Activated CD8-positive, alpha-beta memory T cell treated with anti-CD3 and anti-CD28 coated beads for 1 hour (primary cell): ENCODE measurements at places on chromosomes 5 and 9.

- DNase-seq, result no peak
Observed at GRCh38 chr5:120108586-120109248, 355.4 kb upstream of the PRR16 start.

DNA sequence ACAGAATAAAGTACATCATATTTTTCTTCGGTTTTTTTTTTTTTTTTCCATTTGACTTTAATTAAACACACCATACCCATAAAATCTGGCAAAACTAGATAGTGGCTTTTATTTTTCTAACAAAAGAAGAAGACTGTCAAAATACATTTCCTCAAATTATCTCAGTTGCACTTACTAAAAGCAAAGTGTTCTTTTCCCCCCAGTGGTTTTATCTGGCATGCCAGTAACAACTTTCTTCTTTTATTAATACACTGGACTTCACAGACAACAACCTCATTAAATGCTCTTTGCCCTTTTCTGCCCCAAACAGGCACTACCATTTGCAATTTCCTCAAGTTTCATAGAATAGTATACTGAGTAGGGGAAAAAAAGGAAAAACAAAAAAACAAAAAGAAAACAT lies 1792.3 kb downstream of the EFNA5 start:
- no peak for DNase-seq

DNA sequence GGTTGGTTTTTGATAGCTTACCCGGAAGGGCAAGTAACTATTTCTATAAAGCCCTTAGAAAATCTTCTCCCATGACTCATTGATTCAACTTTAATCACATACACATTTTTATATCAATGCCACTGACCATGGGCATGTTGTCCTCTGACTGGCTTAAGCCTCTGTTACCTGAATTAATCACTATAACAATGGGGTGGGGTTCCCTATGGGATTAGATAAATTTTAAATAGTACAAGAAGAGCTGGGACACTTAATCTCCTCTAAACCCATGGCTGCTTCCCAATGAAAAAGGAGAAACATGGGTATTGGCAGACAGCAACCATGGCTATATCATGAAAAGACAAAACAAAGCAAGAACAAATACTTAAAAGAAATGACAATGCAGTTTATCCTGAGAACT lies 636.2 kb downstream of the BRINP1 start:
- no peak for DNase-seq

DNA sequence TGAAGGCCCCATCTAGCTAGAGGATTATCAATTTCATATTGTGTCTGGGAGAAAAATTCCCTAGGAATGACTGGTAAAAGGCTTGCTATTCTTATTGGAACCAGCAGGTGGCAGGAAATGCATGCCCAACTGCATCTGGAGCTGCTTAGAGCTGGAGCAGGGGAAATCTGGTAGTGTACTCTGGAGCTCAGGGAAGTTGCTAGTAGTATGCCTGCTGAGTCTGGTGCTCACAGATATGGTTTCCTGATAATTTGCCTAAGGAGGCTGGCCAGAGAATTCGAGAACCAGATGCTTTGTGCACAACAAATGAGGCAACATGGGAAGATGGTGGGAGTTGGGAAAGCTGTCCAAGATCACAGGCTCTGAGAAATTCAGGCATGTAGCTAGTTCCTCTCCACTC lies 53.7 kb downstream of the G3BP1 start:
- no peak for DNase-seq

- DNase-seq, result no peak
Observed at GRCh38 chr5:136276946-136277345, 84.0 kb upstream of the SMIM32 start.

DNA sequence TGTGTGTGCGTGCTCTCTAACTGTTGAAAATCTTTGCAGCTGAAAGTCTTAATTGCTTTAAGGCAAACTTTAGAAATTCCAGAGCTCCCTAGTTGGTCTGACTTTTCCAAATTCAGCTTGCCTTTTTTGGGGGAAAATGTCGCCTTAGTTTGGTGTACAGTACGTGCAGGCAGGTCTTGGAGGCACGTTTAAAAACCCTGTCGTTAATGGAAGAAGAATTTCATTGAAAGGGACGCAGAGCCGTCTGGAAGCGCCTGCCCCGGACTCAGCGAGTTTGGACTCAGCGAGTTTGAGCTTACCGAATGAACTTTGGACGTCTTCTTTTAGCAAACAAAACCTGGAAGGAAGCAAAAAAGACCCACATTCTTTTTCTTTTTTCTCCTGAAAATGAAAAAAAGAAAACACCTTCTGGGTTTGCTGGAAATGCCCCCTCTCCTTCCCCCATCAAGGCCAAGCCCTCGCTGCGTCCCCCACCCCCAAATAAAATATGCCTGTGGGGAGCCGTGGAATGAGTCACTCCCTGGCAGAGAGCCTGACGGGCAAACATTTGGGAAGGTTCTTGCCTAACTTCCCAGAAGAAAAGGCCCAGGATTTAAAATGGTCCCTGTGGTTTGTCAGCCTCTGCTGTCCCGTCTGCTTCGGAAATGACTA lies 1.5 kb downstream of the NEK6 start:
- DNase-seq, result no peak

DNA sequence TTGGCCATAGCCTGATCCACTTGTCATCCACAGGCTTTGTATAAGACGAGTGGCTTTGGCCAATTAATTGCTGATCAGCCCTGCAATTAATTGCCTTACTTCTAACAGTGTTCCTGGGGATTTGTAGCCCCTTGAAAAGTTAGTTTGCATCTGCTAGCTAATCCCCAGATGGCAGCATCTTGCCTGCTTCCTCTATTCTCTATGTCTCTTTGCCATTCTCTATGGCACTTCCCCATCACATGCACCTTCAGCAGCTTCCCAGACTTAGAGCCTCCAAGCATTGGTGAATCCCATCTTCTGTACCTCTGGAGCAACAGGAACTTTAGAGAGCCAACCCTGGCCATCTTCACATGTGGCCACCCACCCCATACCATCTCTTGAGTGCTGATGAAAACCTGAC lies 197.0 kb upstream of the DMAC1 start:
- no peak for DNase-seq

- DNase-seq, result no peak
Observed at GRCh38 chr9:112049811-112050516, 125.1 kb downstream of the SUSD1 start.

GRCh38 chr5:180259260-180259611 lies 32.6 kb downstream of the MAPK9 start:
- no peak for DNase-seq

DNA sequence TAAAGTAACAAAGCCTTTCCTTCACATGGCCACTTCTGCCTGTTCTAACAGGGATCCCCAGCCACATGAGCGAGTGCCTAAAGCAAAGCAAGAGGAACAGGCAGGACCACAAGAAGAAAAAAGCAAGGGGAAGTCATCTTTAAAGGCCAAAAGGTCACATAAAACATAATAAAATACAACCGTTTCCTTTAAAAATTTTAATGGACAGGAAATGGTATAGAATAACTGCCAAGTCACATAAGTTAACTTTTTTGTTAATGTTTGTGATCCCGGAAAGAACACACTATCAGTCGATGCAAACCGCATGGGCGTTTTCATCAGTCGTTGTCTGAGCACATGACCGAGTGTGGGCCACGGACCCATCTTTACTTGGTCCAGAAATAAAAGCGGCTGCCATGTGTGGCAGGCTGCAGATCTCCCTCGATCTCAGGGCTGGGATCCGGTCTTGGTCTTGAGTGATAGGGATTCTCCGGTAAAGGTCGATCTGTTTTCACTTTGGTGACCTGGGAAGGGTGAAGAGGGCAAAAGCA lies 15.6 kb downstream of the NDUFA8 start:
- no peak for DNase-seq

DNA sequence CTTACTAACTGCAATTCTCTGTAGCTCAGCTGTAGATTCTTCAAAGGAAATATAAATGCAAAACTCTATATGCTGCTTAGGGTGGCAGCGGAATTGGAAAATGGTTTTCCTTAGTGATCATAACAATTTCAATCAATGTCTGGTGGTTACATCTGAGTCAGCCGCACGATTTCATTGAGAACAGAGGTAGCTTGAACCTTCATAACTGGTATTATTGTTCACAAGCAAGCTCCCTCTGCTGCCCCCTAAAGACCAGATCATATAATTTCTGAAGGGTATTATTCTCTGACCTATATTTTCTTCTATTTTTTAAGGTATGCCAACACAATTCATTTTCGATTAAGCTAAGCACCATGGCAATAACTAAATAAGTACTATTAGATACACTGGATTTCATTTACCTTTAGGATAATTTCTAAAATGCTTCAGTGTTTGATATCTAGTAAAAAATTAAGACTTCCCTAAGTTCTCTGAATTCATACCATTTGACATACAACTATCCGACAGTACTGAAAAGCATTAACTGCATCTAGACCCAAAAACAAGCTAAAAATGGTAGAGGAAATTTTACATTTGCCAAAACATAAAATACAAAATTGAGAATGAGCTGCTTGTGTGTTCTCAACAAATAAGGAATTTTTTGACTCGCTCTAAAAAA lies 181.1 kb upstream of the SPEF2 start:
- DNase-seq, result no peak

DNA sequence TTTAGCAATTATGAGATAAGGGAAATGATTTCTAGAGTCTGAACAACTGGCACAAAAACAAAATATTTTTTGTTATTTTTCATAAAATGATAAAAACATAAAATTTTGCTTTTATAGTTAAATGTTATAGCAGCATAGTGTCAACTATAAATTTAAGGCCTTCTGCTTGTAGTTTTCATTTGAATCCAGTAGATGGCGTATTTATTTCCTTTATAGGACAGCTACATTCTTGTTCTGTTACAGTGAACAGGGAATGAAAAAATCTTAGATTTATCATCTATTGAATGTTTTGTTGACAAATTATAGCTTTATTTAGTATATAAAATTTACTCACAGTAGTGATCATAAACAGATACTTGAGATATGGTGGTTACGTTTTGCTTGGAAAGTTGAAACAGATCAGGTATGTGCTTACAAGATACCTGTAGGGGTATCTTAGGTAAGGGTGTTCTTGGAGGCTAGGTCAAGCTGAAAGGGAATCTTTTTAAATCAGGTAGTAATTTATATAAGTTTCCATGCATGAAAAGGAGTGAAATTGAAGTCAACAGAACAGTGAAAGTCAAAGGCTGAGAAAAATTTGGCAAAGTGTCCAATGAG lies 239.3 kb upstream of the GRIN3A start:
- DNase-seq, result no peak

- DNase-seq, result no peak
Observed at GRCh38 chr5:156314416-156314815, 12.5 kb upstream of the SGCD start.

GRCh38 chr5:2261004-2261703 lies 378.4 kb upstream of the IRX4 start:
- DNase-seq, result no peak

- DNase-seq, result no peak
Observed at GRCh38 chr5:103336941-103337340, 78.4 kb downstream of the MACIR start.

DNA sequence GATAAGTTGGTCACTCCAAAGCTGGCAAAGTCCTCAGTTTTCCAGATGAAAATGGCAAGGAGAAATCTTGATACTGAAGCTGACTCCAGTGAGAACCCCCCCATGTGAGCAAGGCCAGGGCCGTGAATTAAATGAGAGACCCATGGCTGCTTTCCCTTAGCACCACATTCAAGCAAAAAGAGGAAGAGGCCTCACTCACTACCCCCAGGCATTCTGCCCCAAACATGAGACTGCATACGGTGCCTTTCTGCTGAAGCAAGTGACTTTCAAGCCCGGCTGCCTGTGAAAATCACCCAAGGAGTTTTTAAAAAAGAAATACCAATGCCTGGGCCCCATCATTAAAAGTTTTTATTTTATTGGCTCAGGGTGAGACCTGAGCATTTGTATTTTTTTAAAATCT lies 66.9 kb downstream of the TMEM252 start:
- DNase-seq, result no peak

- no peak for DNase-seq
Observed at GRCh38 chr5:114312658-114313057, 49.2 kb upstream of the KCNN2 start.

DNA sequence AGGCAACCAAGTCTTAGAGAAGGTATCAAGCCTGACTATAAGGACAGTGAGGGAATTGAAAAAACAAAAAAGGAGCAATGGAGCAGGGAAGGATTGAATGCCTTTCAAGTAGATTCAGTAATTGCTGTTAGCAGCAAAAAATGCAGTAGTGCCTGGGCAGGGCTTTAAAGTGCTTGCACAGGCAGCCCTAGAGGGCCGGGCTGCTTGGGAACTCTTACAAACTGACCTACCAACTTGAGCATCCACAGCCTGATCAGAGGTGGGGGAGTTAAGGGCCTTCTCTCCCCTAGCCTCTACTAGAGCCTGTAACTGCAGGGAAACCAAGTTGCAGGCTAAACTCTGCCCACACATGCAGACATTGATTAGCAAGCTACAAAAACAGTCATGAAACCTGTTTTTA lies 19.4 kb downstream of the FXN start:
- DNase-seq, result no peak

DNA sequence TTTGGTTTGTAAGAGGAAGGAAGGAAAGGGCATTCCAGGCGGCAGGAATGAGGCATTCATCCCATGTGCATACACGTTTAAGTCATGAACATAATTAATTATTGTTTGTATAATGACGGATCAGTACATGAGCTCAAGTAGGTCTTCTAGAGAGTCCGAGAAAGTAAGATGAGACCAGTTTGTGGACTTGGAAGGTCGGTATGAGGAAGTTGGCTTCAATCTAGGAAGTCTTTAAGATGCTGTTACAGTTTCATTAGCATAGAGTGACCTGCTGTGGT lies 2.1 kb downstream of the GTF3C4 start:
- no peak for DNase-seq

DNA sequence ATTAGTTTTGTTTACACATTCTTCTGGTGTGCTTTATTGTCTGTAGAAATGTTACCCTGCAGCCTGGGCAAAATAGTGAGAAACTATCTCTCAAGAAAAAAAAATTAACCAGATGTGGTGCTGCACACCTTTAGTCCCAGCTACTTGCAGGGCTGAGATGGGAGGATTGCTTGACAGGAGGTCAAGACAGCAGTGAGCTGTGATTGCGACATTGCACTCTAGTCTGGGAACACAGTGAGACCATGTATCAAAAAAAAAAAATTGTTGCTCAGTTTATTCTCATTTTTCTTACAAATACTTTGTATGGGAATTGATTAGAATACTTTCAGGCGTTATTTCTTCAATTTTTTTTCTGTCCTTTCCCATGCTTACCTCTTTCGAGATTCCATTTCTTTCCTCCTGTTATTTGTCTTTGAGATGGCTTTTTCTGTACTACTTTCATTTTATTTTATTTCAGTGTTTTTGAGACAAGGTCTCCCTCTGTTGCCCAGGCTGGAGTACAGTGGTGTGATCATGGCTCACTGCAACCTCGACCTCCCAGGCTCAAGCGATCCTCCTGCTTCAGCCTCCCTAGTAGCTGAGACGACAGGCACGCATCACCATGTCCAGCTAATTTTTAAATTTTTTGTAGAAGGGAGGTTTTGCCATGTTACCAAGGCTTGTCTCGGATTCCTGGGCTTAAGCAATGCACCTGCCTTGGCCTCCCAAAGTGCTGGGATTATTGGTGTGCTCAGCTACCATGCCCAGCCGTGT lies 24.9 kb downstream of the TENT2 start:
- DNase-seq, result no peak

DNA sequence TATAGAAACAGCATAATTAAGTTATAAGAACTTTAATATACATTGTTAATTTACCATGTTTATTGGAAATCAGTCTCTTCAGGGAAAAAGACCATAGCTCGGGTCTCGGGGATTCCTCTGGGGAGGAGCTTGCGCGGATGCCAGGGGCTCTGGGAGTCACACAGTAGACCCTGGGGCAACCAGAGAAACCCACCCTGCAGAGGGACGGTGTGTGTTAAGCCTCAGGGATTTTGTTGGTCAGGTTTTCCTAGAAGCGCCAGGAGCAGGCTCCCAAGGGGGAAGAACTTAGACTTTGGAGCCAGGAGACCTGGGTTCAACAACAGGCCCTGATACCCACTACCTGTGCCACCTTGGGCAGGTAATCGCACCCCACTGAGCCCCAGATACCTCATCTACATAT lies 297.9 kb downstream of the MED10 start:
- no peak for DNase-seq
